Frontal cortex (tissue), 4 donors: ENCODE measurements at places on chromosomes 1 and 21. TPM values are rescaled to one million over a fixed set of nuclear protein-coding genes. Genes with fewer than 3 reads are reported as not detected.

DNA sequence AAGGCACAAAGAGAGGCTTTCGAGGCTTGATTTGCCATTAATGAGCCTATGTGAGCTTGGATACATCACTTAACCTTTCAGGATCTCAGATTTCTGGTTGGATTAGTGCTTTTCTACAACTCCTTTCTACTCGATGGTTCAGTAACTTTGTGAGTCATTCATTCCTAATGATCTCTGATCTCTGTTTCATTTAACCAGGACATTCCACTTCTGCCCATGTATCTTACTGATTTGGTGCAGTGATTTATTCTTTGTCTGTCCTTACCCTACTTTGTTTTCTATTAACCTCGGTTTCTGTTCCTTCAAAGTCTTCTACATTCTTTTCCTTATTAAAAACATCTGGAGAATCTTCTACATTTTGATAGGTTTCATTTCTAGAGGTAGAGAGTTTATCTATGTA lies 94.6 kb upstream of the ZBTB18 start:
- no peak for DNase-seq

- no peak for DNase-seq
Measured at GRCh38 chr1:197961933-197962332, 44.8 kb downstream of the LHX9 start.

GRCh38 chr21:34900376-34900775 lies 148.7 kb downstream of the RUNX1 start:
- DNase-seq = no peak

DNA sequence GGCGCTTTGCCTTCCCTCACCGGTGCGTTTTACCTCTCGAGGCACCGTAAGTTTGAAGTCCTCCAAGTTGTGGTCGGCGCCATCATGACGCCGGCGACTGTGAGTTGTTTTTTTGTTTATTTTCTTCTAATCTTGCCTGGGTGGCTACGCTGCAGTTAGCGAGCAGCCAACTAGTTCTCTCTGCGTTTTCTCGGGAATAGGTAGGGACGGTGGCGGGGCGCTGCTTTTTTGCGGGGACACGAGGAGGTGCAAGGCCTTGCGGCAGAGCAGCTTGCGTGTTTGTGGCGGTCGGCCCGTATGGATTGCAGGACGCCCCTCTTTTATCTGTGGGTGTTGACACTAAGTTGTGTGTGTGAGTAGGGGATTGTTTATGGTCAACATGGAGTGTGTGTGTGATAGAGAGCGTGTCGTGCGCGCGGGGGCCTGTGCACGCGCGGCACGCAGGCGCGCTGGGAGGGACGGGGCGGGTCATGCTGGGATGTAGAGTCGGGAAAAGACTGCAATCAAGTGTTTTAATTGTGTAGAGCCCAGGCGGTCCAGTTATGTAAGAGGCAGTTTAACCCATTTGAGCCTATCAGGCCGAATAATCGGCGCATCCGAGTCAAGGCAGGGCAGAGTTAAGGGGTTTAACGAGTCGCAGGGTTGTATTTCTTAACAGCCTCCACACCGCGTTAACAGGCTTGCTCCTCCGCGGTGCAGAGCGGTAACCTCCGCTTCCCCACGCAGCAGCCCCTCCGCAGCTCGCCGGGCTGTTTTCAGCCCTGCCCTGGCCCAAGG lies 1.2 kb upstream of the NEGR1 start:
- DNase-seq = peak; percentile 57

- DNase-seq = peak; percentile 41
Measured at GRCh38 chr1:56584910-56585528, 5.7 kb upstream of the PLPP3 start.

DNA sequence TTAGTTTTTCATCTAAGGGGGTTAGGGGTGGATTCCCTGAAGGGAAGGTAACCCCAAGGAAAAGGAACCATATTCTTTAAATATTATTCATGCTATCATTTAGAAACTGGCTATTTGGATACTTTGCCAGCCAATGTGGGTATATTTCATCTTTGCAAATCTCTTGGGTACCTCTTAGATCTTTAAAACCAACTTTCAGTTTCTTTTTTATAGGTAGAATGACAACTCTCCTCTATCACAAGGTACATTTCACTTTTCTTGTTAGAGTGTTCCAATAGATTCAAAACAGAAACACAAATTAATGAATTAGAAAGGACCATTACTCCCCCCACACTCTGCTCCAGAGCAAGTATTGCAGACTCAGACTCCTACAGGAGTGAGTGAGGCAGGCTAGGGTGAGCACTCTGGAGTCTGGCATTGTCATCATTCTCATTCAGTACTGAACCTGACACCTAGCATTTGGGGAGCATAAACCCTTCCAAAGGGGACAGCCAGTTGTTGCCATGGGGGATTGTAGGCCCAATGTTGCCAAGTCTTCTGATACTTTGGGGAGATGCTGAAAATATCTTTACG lies 43.0 kb downstream of the MACO1 start:
- DNase-seq = no peak

- no peak for DNase-seq
Measured at GRCh38 chr1:12172042-12172851, 5.5 kb downstream of the TNFRSF1B start.

DNA sequence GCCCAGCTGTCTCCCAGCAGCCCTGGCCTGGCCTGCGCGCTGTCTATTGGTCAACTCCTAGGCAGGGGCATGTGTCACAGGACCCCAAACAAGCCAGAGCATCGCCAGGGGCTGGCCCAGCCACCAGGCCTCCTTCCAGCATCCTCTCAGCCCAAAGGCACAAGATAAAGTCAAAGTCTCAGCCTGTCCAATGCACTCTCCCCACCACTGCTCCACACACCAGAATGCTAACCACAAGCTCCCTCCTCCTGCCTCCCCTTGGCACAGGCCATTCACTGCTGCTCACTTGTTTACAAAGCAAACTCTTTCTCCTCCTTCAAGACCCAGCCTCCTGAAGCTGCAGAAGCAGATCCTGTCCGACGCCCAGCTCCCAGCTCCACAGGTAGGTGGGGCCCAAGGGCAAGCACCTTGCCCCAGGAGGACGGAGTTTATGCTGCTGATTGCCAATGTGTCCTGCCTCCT lies 133.4 kb downstream of the DMRTB1 start:
- DNase-seq = no peak

DNA sequence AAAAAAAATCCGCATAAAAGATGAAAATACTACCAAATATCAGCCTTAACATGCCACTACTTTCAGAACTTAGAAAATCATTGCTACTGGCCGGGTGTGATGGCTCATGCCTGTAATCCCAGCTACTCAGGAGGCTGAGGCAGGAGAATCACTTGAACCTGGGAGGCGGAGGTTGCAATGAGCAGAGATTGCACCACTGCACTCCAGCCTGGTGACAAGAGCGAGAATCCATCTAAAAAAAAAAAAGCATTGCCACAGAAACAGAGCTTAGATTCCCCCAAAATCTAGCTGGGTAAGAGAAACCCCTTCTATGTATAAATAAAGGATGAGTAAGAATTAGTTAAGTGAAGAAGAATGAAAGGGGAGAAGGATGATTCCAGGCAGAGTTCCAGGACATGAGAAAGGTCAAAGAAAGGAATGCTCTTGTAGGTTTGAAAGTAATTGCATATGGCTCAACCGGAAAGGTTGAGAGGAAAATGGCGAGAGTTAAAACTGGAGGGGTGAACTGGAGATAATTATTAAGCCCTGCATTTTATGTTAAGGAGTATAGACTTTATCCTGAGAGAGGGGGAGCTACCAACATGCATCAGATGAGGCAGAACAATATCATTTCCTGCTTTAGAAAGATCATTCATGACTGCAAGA lies 19.7 kb upstream of the NRDC start:
- DNase-seq = no peak

DNA sequence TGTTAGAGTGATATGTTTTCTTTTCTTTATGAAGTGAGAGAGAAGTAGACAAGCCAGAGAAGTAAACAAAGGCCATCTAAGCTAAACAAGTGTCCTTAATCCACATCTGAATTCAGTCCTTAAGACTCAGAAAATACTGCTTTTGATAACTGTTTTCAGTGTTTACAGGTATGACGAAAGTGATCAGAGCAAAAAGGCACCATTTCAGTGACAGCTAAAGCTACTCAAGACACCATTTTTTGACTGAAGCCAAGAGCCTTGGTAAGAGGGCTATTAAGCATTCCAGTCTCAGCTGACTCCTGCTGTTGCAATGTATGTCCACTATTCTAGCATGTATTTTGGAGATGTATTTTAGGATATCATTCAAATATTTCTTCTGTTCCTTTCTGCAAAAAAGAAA lies 4.1 kb downstream of the KMO start:
- no peak for DNase-seq

- DNase-seq = no peak
Measured at GRCh38 chr1:26070296-26070962, 3.0 kb upstream of the TRIM63 start.

- DNase-seq = no peak
Measured at GRCh38 chr1:189374816-189375215, 1102.8 kb downstream of the BRINP3 start.

GRCh38 chr1:24283326-24284155 lies 35.6 kb upstream of the GRHL3 start:
- no peak for DNase-seq

- DNase-seq = no peak
Measured at GRCh38 chr1:109876617-109877316, 33.9 kb upstream of the CSF1 start.

- no peak for DNase-seq
Measured at GRCh38 chr1:116254776-116255175, 118.3 kb upstream of the ATP1A1 start.

- DNase-seq = no peak
Measured at GRCh38 chr1:95247607-95248006, 13.6 kb downstream of the RWDD3 start.

- DNase-seq = no peak
Measured at GRCh38 chr1:59034925-59035324, 251.1 kb upstream of the JUN start.

DNA sequence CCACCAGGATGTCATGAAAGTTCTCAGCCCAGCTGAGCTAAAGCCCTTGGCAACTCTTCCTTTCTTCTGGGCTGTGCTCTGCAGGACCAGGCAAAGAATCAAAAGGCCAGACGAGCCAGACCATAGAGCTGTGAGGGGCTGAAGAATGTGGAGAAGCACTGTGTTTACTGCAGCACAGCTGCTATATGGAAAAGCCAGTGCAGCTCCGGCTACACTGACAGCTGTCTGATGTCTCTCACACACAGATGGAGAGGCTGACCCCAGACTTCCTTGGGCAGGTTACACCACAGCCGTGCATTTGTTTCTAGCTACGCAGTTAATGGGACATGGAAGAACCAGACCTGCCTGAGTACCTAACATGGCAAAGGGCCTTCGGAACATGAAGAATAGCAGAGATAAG lies 40.3 kb downstream of the CD247 start:
- DNase-seq = no peak

LMNA gene
- 14.3 TPM for total RNA-seq

REN gene
- not detected for total RNA-seq

PHACTR4 gene
- total RNA-seq = 10.6 TPM

C1orf141 gene
- under 0.01 TPM for total RNA-seq

RHBDL2 gene
- total RNA-seq = 0.41 TPM

LYPD8 gene
- not detected for total RNA-seq

TTC22 gene
- total RNA-seq = under 0.01 TPM

CD1B gene
- not detected for total RNA-seq

MEX3A gene
- total RNA-seq = 43.2 TPM

KIF17 gene
- total RNA-seq = 10.2 TPM

KPRP gene
- not detected for total RNA-seq

TEDDM1 gene
- not detected for total RNA-seq

IFI16 gene
- total RNA-seq = 15.5 TPM
